Hematopoietic multipotent progenitor cell treated with erythropoietin and hydrocortisone succinate and interleukin-3 and kit ligand, for 8 days (in vitro differentiated cells): ENCODE measurements at places on chromosomes 2 and 18.

DNA sequence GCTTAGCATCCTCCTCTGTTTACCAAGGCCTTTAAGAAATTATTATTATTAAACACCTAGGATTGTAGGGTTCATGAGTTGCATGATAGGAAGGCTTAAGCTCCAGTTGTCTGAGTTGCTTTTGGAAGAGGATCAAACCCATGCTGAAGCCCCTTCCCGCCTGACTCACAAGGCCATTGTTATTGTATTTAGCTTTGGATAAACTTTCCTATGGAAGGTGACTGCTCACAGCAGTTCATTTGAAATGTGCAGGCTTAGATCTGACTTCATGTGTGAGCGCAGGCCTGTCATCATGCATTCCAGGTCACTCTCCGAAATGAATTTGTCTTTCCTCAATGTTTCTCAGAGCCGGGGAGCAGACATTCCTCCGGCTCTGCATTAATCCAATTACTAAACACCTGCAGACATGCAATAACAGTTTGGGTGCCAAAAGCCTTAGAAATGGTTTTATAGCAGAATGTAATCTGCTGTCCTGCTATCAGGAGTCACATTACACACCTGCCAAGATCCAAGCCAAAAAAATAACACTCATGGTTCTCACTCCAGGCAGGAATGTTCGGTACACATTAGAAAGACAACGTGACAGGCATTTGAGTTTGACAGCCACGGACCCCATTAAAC is 119.9 kb downstream of the OSR1 start:
- DNase-seq, result no peak

- DNase-seq, result no peak
Observed at GRCh38 chr2:37361216-37361815, 16.9 kb downstream of the QPCT start.

DNA sequence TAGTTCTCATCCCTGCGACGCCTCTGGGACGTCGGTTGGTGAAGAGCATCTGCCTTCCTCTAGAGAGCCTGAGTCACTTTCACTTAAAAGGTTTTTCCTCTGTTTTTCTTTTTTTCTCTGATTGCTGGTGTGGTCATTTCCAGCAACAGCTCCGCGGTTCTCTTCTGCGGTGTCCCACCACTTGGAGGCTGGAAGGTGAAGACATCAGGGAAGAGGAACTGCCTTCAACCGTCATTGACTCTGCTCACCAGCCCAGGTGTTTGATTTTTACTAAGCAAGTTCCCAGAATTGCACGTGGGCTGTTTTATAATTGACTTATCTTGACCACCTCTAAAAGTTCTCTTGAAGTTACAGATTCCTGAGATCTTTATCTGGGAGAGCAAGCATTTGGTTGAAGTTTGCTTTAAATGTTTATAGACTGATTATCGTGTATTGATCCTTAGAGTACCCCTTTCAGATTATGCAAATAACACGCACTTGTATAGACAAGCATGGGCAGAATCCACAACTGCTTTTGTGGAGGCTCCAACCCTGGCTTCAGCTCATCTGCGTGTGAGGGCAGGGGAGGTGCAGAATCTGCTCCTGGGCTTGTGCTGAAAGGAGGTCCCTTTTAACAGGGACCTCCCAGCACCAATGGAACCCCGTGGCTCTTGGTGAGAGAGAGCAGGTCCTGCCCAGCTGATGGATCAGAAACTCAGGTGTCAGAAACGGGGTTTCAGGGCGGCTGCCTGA is 3.5 kb downstream of the CTDP1 start:
- DNase-seq, result no peak

DNA sequence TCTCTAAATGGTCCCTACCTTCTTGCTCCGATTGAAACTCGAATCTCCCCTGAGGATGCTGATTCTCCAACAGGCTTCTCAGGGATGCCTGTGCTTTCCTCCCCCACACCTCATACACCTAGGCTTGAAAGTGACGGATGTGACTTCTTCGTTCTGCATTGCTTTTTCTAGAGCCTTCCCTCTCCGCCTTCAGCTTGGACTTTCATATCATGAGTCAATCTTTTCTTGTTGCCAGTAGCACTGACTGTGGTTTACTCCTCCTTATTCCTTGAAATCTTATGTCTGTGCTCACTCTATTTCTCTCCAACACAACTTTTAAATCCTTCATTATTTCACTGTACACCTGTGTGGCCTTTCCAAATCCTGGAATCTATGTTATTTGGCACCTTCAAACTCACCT is 451.4 kb downstream of the TMX3 start:
- DNase-seq, result no peak

- DNase-seq, result peak; percentile 59
Observed at GRCh38 chr2:204982303-204982702, 437.0 kb downstream of the PARD3B start.

DNA sequence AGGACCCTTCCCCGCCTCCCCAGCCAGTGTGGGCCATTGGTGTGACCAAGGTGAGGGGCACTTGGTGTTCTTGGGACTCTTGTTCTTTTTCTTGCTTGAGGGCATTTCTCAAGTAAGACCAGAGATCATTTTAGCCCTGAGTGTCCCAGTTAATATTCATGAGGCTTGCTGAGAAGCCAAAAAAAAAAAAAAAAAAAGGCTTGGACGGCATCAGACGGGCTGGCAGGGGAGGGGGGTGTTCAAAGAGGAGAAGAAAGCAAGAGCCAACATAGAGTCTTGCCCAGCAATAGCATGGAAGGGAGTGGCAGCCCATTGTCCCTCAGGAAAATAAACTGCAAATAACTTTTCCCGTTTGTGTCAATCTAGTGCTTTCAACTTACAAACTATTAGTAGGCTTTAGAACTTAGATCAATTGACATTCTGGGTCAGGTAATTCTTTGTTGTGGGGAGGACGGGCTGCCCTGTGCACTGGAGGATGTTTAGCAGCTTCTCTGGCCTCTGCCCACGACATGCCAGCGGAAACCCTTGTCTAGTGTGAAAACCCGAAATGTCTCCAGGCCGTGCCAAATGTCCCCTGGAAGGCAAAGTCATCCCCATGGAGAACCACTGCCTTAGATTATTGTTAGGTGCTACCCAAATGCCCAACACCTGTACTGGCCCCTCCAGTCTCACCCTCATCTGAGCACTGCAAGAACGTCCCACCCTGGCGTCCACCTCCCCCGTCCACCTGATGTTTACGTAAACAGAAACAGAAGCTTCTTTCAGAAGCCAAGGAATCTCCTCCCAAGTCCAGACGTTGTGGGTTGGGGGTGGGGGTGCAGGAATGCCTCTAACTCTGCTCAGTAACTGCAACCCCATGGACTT is 163.4 kb downstream of the BCL2 start:
- no peak for DNase-seq

GRCh38 chr2:65357095-65357958 is 75.1 kb downstream of the SPRED2 start:
- no peak for DNase-seq
